ENCODE measurements at places on chromosomes 16 and 17.

- no peak for DNase-seq
These were observed 29.9 kb downstream of the PARN start for GRCh38 chr16:14600164-14600563.

DNA sequence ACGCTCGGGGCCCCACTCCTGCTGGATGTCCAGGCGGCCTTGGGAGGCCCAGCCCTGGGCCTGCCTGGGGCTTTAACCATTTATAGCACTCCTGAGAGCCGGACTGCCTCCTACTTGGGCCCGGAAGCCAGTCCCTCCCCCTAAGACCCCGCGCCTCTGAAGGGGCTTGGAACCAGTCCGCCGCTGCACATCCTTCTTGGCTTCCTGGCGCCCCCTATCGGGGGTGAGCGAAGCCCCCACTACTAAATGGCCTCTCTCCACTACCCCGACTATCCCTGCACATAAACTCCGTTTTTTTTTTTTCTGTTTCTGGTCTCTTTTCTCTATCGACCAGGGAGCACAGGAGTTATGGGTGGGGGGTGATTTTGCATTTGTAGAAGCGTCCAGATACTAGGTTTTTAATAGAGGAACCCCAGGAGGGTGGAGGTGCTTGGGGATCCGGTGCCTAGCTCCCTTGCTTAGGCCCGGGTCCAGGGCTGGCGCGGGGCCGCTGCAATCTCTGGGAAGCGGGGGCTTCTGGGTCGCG lies 633 bp upstream of the NOL3 start:
- DNase-seq = peak; percentile 5

DNA sequence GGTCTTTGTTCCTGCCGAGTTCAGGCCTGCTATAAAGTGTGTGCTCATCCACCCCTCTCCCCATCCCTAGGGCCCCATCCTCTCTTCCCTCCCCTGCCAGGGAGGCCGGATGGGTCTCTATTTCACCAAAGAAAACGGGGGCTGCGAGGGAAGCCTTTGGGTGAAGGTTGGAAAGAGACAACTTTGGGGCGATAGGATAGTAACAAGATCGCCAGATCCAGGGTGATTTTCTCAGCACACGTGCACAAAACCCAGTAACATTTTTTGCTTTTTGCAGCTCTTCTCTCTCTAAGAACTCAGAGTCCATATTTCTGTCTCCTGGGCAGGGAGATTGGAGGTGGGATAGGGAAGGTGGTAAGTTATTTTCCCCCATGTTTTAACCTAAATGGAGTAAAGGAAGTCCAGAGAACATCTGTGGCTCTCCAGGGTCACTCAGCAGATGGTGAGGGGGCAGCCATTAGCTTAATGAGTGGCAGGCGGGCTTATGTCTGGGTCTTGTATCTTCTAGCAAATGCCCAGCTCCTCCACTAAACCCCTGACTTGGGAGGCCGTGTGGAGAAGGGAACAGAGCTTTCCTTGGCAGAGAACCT lies 6.9 kb downstream of the CCR7 start:
- DNase-seq = no peak

DNA sequence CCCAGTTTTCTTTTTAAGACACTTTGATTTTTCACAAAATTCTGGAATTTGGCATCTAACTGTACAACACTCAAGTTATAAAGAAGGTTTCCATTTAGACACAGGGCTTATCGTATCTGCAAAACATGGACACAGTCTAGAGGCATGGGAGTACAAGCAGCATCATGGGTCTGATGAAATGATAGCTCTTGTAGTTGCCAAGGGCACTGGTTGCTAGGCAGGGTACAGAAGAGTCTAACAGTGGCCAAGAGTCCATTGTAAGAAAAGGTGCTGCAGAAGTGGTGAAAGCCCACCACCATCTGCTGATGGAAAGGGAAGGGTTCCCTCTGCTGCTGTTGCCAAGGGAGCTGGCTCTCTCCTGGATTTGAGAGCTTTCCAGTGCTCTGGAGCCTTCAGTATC lies 20.8 kb downstream of the MYOCD start:
- DNase-seq = no peak

- DNase-seq = no peak
These were observed 8.2 kb upstream of the PVALEF start for GRCh38 chr17:81156866-81157805.

GRCh38 chr17:5410594-5411272 lies 8.7 kb downstream of the NUP88 start:
- DNase-seq = no peak

DNA sequence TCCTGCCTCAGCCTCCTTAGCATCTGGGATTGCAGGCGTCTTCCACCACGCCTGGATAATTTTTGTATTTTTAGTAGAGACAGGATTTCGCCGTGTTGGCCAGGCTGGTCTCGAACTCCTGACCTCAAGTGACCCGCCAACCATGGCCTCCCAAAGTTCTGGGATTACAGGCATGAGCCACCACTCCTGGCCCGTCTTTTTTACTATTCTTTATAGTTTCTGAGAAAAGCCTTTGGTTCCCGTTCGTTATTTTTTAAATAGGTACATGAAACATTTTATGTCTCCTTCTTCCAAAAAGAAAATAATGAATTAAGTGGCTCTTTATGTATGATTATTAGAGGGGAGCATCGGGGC lies 570 bp upstream of the BCO1 start:
- no peak for DNase-seq

DNA sequence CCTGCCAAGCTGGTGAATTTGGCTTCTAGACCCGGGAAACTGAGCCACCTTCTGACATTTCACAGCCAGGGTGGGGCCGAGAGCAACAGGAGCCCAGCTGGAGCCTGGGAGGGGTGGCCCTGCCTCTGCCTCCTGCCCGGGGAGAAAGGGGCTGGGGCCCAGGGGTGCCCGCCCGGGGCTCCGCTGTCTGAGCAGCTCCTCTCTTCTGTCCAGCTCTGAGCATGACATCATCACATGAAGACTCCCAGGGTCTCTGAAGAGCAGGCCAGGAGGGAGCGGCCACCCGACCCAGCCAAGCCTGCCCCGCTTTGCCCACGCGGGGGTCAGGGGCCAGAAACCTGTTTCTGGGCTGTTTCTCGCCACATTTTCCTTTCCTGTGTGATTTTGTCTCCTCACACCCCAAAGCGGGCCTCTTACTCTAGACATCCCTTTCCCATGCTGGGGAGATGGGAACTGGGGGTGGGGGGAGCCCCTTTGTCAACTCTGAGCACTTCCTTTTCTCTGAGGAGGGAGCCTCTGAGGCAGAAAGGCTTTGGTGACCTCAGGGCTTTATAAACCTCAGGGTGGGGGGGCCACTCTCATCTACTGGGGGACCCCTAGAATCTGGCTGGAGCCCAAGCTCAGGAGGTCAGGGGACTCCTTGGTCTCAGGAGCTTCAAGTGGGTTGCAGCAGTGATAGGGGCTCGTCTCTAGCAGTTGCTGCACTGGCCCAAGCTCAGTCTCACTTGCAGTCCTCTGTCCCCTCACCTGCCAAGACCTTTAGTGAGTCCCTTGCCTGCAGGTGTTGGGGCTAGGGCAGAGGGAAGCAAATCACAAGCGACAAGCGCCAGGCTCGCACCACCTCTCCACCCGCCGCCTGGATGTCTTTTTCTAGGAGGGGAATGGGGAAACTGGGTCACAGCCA lies 7.6 kb downstream of the UBALD2 start:
- DNase-seq = no peak

GRCh38 chr17:39667945-39668924 lies at the start of gene PNMT:
TSS of gene PNMT (plus strand) at chr17:39668453. CDS start at chr17:39668476, 23 bp downstream.
- DNase-seq = peak; percentile 42

DNA sequence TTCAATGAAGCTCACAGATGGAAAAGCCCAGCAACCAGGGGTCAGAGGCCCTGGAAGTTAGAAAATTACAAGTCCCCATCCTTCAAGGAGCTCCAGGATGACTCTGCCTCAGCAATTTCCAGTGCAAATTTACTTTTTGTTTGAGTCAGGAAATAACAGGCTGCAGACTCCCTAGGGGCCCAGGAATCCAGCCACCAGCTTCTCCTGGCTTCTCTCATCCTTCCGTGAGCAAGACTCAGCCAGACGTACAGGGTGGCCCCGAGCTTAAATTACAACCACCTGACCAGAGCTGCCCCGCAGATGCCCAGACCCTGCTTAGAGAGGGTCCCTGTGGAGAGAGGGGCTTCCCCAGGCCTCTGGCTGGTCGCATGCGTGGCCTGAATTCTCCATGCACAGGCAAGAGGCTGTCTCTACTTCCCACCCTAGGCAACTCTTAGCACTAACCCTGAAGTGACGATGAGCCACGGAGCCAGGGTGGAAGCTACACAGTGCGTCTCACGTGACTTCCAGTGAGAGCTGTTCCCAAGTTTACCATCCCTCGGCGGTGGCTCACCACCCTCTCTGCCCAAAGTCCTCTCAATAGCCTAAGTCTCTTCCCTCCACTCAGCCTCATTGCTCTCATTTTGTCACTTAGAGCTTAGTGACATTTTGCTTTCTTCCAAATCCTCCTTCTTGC lies 27.1 kb downstream of the GPR142 start:
- no peak for DNase-seq

GRCh38 chr17:68291836-68292688 lies 767 bp downstream of the ARSG start:
- no peak for DNase-seq

- DNase-seq = no peak
These were observed 2.4 kb upstream of the TMEM204 start for GRCh38 chr16:1530883-1531637.

- no peak for DNase-seq
These were observed 479 bp downstream of the IRX6 start for GRCh38 chr16:55324285-55325079.

DNA sequence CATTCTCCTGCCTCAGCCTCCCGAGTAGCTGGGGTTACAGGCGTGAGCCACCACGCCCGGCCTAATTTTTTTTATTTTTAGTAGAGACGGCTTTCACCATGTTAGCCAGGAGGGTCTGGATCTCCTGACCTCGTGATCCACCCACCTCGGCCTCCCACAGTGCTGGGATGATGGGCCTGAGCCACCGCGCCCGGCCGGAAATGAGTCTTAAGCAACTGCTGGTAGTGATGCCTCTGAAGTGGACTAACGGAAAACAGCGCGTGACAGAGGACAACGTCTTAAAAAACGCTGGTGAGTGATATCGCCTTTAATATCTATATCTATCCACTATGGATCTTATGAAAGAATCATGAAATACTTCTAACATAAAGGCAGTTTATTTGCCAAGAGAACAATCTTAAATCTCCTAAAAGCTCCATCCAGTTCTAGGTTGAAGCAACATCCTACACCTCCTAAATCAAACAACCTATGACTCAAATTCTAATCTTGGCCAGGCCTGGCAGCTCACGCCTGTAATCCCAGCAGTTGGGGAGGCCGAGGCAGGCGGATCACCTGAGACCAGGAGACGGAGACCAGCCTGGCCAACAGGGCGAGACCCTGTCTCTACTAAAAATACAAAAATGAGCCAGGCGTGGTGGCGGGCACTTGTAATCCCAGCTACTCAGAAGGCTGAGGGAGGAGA lies 69.8 kb downstream of the NXN start:
- DNase-seq = peak; percentile 17

- DNase-seq = no peak
These were observed 6.0 kb upstream of the RHBDL3 start for GRCh38 chr17:32259586-32259985.

DNA sequence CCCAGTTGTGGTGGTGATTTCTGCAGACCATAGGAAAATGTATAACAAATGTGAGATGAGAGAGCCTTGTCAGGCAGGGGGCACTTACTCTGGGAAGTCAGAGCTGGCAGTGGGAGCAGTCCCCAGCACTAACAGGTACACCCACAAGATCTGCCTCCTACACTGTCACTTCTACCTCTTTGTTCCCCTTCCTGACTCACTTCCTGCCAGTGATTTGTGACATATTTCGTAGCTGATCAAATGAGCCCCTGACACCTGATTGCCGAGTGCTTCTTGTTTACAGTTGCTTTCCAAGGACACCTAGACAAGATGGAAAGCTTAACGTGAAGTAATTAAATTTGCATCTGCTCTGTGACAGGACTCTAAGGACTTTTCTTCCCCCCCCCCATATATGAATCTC lies 40.5 kb downstream of the FTO start:
- DNase-seq = no peak

DNA sequence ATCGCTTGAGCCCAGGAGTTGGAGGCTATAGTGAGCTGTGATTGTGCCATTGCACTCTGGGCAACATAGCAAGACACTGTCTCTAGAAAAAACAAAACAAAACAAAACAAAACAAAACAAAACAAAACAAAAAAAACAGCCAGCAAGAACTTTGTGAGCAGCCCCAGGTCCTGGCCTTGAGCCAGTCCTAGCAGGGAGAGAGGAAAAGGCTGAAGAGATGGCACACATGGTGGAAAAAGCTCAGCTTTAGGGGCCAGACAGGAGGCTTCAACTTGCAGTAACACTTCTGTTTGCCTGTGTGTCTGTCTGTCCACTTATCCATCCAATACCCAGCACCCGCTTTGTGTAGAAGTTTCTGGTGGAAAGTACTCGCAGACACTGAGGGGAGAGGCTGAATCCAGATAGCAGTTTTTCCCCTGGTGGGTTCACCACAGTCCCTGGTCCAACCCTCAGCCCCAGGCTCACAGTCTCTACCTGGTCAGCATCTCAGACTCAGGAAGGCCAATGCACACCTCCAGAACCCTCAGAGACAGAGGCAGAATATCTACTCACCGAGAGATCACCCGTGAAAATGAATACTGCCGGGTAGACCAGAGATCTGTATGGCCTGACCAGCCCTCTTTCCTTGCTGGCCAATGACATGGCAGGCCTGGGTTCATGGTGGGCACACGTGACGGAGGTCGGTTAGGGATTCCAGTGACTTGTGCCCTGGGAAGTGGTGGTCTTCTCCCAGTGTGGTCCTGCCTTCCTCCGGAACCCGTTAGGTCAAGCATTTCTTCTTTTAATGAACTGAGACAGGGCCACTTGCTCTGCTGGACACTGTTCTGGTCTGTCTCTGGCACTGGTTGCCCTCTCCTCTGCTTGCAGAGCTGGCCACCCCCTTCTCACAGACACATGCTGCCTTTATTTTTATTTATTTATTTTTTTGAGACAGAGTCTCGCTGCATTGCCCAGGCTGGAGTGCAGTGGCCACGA lies 79.5 kb upstream of the DNAJA2 start:
- no peak for DNase-seq

DNA sequence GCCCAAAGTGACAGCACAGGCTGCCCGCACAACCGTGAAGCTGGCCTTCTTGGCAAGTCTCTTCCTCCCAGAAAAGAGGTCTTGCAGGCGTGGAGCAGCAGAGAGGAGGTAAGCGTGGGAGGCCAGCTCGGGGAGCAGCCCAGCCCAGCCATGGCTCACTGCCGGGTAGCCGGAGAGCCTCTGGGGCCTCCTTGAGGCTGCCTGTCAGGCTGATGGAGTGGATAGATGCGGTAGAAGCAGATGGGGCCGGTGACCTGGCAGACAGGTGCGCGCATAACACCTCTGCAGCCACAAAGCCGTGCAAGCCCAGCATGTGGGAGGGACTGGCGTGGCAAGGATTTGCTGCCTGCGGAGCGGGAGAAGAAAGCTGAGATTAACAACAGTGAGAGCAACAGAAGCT lies 17.1 kb upstream of the DOK4 start:
- DNase-seq = peak; percentile 74

- no peak for DNase-seq
These were observed 143.3 kb upstream of the ANKFN1 start for GRCh38 chr17:56009795-56010651.
